ACHN (cell line): ENCODE measurements at places on chromosomes 2 and 18.

DNA sequence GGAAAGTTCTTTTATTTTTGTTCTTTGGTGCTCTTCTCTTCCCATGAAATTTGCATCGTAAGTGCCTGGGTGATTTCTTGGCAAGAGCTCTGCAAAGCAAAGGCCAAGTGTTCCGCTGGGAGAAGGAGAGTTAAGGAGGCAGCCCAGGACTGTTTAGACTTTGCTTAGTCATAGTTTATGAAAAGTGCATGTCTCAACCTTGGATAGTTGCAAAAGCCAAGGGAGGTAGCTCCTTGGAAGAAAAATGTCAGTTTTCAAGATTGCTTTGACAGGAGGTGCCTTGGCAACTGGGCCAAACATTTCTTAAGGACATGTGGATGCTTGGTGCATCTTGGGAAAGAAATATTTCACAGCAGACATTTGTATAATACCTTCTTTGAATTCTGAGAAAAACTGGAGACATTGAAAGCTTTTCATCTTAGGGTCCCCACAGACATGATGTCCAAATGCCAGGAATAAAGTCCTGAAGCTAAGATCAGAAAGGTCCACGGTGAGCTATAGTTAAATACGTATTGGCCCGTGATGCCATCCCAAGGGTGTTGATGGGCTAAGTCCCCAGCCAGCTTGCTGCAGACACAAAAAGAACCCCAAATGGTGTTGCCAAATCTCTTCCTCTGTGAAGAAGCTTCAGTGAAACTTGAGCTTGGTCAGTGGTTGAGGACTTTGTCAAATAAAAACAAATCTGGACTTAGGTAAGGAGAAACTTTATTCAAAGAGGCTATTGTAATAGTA, 96.3 kb upstream of the THUMPD2 start:
- no peak for DNase-seq

- no peak for DNase-seq
Measured at GRCh38 chr2:215218587-215219577, 80.5 kb upstream of the ABCA12 start.

DNA sequence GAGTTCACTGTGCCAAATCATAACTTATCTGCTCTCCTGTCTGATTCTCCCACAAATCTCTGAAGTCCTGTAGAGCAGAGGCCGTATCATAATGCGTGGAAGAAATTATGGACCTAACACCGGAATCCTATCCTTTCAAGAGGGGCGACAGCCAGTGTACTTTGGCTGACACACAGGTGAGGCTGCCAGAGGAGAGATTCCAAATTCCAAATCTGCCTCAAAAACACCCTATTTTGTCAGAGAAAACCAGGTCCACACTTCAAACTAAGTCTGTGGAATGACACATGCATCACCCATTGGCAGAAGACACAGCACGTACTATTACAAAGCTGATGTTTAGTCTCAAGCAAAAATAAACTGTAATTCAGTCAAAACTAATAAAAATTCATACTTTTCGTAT, 139.2 kb upstream of the PID1 start:
- no peak for DNase-seq

DNA sequence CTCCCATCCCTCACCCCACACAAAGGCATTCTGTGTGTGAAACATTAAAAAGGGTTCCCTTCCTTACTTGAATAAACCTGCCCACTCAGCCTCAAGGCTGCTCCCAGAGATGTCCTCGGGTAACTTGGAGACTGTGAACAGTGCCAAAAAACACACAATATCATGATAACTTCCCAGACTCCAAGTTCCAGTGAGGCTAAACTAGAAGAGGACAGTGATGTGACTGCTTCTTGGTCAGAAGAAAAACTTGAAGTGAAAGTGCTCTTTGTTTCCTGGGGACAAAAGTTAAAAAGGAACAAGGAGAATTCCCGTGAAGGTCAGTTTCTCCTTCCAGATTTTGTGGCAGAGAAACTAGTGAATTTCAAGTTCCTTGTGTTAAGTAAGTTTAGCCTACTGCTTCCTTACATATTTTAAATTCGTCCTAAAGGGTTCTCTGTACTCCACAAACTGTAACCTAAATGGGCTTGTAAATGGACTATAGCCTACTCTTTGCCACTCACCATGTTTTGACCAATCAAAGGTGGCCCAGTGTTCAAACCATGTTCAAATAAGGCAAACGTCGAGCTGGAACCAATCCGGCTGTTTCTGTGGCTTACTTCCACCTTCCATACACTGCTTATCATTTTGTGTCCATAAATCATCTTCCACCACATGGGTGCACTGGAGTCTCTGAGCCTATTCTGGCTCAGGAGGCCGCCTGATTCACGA, 20.4 kb downstream of the TPRKB start:
- DNase-seq: no peak

GRCh38 chr18:45166341-45166835, 448.9 kb upstream of the SLC14A2 start:
- no peak for DNase-seq

DNA sequence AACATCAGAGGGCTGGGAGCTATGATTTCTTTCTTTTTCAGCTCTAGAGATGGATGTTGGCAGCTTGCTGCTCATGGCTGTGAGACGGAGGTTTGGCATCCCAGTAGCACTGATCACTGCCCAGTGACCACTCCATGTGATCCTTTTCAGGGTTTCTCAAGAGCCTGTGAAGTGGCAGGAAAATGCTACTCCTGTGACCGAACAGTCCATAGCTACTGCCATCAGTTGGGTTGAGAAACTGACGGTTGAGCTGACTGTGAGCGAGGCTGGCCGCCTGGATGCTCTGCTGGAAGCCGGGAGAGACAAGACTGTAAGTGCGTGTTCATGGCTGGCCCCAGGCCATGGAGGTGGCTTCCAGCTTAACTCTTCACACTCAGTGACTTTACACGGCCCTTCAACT, 34.2 kb downstream of the VWA3B start:
- no peak for DNase-seq

- peak; percentile 44 for DNase-seq
Measured at GRCh38 chr2:105734762-105735538, 9.8 kb upstream of the NCK2 start.

GRCh38 chr2:100199421-100199820, 57.0 kb upstream of the AFF3 start:
- no peak for DNase-seq

- DNase-seq: no peak
Measured at GRCh38 chr2:140472676-140473075, 1658.1 kb downstream of the LRP1B start.
